ENCODE measurements at places on chromosomes 5 and 9. TPM values are rescaled to one million over a fixed set of nuclear protein-coding genes. Genes with fewer than 3 reads are reported as not detected.

Gene OBP2B
- polyA plus RNA-seq, result not detected

Gene PIP5KL1
- not detected for polyA plus RNA-seq

Gene LRRC19
- not detected for polyA plus RNA-seq

Gene RASGRF2
- polyA plus RNA-seq, result 22.1 TPM

Gene FOXD4L5
- polyA plus RNA-seq, result not detected

Gene EGFL7
- polyA plus RNA-seq, result not detected

Gene PTPA
- polyA plus RNA-seq, result 13.8 TPM

Gene DBN1
- 0.64 TPM for polyA plus RNA-seq

Gene GHR
- polyA plus RNA-seq, result not detected

Gene SPATA9
- polyA plus RNA-seq, result not detected

Gene MARCOL
- polyA plus RNA-seq, result not detected

Gene CER1
- not detected for polyA plus RNA-seq

Gene CXCL14
- polyA plus RNA-seq, result not detected

Gene LRRC14B
- polyA plus RNA-seq, result 0.51 TPM

Gene CDKN2B-AS1
- polyA plus RNA-seq, result not detected

Gene PCDHGB7
- not detected for polyA plus RNA-seq

Gene ITGA1
- 1.6 TPM for polyA plus RNA-seq

Gene PCDHGA3
- polyA plus RNA-seq, result not detected

Gene PITX1
- not detected for polyA plus RNA-seq

Gene GABRA1
- not detected for polyA plus RNA-seq

Gene S100Z
- polyA plus RNA-seq, result not detected

Gene COX7C
- polyA plus RNA-seq, result 932 TPM

Gene SLC27A6
- polyA plus RNA-seq, result not detected

Gene ZSWIM6
- 0.48 TPM for polyA plus RNA-seq

Gene TLX3
- polyA plus RNA-seq, result not detected

Gene IL17B
- not detected for polyA plus RNA-seq

Gene TRIM32
- polyA plus RNA-seq, result 19.7 TPM

Gene SV2C
- not detected for polyA plus RNA-seq

Gene SLC45A2
- polyA plus RNA-seq, result not detected

Data from naive thymus-derived CD4-positive, alpha-beta T cell (primary cell).